ENCODE measurements at places on chromosomes 7 and 10.
A peak's percentile ranks its signal among the peaks of the same experiment; 100 is the strongest.

DNA sequence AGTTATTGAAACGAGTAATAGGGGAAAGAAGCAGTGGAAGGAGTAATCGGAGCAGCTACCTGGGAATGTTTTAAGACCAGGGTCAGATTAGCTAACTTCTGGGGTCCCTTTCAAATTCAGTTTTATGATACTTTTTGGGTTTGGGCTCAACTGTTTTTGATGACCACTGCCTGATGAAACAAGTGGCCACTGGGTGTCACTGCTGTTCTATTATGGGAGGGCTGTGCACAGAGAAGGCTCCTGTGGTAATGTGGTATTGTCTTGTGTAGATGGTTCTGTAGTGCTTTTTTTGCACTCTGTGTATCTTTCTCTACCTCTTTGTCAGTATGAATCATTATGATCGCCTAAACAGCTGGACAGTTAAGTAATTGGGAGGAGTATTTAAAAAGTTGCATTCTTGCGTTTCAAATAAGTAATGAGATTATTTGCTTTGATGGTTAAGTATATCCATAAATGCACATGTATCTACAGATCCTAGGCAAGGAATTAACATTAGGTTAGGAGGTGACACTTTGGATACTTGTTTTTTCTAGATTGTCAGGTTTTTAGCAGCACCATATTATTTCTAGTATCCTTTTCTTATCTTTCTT is 128.4 kb downstream of the ABCA13 start:
- DNase-seq = peak; percentile 31

GRCh38 chr10:52020702-52021101 is 293.4 kb upstream of the DKK1 start:
- no peak for DNase-seq

DNA sequence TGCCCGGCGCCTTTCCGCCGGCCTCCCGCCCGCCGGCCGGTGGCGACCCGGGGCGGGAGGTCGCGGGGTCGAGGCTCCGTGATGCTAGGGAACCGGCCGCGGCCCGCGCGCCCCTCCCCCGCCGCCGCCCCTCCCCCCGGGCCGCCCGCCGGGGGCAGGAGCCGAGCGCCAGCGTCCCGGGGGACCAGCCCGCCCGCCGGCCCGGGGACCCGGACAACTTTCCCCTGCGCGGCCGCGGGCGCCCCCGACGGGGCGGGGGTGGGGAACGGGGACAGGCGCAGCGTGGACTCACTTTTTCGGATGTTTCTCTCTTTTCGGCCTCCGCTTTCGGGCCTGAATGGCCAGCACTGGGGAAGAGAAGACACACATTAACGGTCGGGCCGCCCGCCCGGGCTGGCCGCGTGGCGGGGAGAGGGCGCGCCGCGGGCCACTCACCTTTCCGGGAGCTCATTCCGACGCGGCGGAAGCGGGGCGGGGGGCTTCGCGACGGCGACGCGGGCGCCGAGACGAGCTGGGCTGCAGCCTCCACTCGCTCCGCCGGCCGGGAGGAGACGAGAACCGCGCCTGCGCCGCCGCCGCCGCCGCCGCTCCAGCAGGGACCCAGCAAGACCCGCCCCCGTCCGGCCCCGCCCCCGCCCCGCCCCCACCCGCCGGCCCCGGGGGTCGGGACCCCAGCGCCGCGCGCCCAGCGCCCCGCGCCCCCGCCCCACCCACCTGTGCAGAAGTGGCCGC is at the start of gene SRPK2:
Gene SRPK2, minus strand, starts transcription at position 566 of the 732 bp plus-strand sequence.
- DNase-seq = no peak

GRCh38 chr7:128236924-128237586 is 4.0 kb upstream of the LEP start:
- peak; percentile 62 for DNase-seq

GRCh38 chr7:143085109-143085508 is 33.0 kb downstream of the OR6V1 start:
- no peak for DNase-seq
